ENCODE measurements at places on chromosomes 2 and 18.

DNA sequence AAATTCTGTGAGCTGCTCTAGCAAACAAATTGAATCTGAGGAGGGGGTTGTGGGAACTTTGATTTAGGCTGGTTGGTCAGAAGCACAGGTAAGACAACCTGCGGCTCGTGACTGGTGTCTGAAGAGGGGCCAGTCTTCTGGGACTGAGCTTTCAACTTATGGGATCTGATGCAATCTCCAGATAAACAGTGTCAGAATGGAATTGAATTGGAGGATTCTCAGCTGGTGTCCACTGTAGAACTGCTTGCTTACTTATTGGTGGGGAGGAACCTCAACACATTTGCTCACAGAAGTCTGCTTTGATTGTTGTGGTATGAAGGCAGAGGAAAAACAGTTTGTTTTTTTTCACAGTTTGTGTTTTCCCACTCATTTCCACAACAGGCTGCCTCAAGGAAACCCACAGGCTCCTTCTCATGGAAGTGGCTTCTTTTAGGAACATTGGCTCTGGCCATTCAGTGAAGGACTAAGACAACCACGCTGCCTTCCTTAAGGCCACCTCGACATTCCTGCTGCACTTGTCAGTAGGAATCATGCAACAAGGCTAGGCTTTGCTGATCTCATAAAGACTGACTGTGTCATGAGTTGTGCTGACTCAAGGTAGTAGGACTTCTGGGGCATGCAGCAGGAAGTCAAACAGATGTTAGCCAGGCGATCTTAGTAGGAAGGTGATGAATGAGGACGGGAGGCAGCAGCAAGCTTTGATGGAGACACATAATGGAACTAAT, 104.7 kb downstream of the TSN start:
- no peak for DNase-seq

DNA sequence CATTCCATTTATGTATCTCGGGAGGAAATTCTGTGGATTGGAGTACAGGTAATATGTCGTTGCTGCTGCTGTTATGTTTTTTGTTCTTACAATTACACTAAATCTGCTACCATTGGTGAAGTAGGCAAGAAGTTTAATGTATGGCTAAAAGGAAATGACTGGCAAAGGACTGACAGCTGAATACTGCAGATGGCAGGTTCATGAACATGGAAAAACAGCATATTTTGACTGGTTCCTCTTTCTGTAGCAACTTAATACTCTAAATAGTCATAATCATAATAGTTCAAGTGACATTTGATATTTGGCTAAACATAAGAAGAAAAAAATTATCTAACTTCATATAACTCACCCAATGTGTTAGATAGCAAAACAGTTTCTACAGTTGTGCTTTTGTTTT, 84.5 kb upstream of the PGAP1 start:
- DNase-seq: no peak

GRCh38 chr2:65067806-65068553, 11.8 kb downstream of the CEP68 start:
- no peak for DNase-seq

GRCh38 chr18:9387891-9388290, 53.3 kb downstream of the TWSG1 start:
- DNase-seq: no peak

- DNase-seq: no peak
Observed at GRCh38 chr2:96927405-96928171, 57.7 kb upstream of the SEMA4C start.

GRCh38 chr2:85554980-85555612, 6.2 kb downstream of the GGCX start:
- DNase-seq: no peak

GRCh38 chr2:15181092-15181745, 379.9 kb downstream of the NBAS start:
- DNase-seq: no peak

DNA sequence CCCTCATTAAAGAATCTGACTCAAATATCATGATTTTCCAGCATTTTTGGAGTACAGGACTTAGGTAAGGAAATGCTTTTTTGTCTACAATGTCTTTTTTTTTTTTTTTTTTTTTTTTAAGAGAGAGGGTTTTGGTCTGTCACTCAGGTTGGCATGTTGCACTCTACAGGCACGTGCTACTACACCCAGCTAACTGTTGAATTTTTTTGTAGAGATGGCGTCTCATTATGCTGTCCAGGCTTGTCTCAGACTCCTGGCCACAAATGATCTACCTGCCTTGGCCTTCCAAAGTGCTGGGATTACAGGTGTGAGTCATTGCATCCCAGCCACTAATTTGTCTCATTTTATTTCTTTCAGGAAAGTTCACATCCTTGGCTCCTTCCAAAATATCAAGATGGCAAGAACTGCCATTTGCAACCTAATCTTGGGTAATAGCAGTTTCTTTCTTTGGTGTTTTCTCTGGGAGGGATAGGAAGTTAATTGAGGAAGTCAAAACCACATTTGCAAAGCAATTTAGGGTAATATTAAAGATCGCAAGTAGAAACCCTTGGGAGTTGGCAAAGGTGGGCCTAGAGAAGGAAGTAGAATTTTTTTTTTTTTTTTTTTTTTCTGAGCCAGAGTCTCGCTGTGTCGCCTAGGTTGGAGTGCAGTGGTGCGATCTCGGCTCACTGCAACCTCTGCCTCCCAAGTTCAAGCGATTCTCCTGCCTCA, 15.5 kb downstream of the PNO1 start:
- DNase-seq: no peak

DNA sequence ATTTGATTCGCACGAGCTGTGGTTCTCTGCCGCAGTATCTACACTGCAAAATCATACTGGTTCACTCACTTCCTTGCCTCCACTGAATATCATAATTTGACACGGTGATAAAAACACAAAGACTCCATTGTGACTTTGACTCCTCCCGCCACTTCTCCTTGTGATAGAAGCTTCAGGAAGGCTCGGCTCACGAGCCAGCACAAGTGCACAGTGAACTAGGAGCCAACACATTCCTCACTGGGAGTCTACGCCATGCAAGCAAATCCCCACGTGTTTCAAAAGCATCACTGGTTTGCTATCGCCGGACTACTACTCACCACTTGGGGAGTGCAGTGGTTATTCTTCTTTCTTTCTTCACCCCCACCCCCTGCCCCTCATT, 293.3 kb upstream of the PARD3B start:
- DNase-seq: no peak

DNA sequence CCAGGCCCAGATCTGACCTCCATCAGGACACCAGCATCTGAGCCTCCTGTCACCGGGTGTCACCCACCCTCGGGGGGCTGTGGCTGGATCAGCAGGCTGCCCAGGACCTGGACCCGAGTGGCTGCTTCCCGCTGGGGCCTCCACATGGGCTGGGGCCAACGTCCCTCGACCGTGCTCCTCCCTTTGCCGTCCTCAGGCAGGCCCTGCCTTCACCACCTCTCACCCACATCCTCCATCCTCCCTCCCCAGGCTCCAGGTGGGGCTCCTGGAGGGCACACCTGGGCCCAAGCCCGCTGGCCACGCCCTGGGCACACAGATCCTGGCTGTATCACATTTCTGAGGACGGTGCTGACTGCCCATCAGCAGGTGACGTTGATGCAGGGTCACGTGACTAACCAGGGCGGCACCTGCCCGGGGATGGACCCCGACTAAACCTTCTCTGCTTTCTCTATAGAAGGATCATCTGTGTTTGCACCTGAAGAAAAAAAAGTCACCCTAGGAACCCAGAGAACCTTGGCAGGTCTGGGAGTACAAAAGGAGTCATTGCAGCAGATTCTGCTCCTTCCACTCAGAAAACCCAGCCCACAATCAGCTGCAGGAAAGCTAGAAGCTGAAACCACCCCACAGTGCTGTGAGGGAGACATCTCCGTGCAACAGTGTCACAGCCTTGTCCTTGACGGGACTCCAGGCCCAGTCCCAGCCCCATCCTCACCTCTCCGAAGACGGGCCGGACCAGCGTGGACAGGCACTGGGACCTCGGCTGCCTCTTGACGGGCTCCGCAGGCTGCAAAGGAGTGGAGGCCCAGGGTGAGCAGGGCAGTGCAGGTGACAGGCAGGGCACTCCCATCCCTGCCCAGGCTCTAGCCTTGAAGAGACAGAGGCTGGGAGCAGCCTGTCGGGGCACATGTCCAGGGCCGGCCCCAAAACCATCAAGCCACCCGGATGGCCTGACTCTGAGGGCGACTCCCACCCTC, 11.2 kb downstream of the STK25 start:
- no peak for DNase-seq

GRCh38 chr2:235204948-235205347, 253.1 kb downstream of the SH3BP4 start:
- DNase-seq: no peak

GRCh38 chr2:128753321-128753720, 434.7 kb upstream of the HS6ST1 start:
- no peak for DNase-seq

GRCh38 chr18:46429649-46430224, 227.3 kb downstream of the LOXHD1 start:
- no peak for DNase-seq

DNA sequence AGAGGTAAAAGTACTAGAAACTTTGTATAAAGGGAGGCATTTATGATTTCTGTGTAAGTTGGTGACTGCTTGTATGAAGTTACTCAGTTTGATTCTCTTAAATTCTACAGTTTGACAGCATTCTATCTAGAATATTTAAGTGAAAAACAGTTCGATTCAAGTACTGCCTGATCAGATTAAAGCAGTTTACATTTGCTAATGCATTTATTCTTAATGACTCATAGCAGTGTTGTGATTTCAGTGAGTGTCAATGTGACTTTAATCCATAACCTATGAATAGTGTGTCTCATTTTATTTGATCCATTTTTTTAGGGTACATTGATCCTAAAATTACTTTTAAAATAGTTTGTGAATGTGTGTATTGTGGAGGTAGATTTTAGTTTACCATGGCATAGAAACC, 35.7 kb downstream of the WDR43 start:
- DNase-seq: no peak

GRCh38 chr18:22465859-22466457, 48.2 kb upstream of the CTAGE1 start:
- no peak for DNase-seq

- no peak for DNase-seq
Observed at GRCh38 chr2:79131687-79132086, 11.4 kb downstream of the REG1A start.

DNA sequence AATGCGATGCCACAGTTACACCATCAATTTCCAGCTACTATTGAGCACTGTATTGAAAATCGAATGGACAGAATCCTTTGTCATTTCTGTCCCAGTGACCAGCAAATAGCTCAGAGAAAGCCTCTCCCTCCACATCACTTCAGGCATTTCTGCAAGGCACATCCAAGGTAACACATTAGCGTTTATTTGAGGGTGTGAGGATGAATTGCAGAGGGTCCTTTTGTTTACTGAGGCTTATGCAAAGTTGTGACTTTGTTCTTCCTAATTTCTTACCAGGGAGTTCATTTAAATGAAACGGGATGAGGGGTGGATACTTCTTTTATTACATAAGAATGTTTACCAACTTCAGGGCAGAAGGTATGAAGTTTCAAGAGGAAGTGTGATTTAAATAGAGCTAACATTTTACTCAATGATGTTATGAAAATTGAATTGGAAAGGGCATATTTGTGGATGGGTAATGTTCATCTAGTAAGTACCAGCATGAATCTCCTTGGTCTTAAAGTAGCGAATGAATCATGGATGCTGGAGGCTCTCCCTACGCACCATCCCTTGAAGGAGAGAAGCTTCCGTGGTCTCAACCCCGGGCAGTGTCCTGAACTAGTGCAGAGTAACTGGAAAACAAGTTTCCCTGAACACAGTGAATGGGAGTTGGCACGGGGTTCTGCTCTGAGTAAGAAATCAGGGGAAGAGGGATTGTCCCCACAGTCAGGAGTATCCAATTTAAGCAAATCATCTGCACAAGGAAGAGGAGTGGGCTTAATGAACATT, 756.5 kb downstream of the GALR1 start:
- no peak for DNase-seq

- no peak for DNase-seq
Observed at GRCh38 chr2:67462738-67463496, 65.8 kb downstream of the ETAA1 start.
